ENCODE measurements at places on chromosomes 2 and 18.

DNA sequence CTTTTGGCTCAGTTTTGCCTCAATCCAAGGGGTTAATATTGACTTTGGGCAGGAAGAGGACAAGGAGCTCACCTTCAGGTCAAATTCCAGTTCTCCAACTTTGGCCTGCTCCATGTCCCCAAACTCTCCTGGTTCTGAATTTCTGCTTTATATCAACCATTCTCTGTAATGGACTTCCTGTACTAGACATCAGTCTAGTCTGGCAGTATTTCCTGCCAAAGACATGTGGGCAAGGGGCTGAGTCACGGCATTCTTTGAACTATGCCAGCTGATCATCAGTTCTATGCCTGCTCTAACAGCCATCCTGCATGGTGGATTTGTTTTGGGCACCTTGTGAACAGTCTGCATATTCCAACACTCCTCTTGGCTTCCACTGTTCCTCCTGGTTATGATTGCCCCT lies 199.4 kb downstream of the ZEB2 start:
- DNase-seq, result no peak

GRCh38 chr2:152594022-152594766 lies 123.1 kb downstream of the PRPF40A start:
- no peak for DNase-seq

GRCh38 chr2:127205218-127206125 lies 14.6 kb downstream of the CYP27C1 start:
- no peak for DNase-seq

DNA sequence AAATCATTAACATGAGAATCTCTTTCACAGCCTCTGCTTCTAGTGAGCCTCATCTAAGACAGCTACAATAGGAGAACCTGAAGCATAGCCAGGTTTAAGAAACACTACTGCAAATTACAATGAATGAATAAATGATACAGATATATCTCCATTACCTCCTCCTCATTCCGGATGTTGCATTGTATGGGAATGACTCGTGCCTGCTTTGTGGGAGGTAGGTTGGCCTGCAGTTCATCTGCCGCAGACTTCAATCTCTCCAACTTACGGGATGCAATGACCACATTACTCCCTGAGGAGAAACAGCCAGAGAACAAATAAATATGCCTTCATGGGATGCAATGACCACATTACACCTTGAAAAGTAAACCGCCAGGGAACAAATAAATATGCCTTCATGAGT lies 15.4 kb downstream of the PECR start:
- no peak for DNase-seq

- no peak for DNase-seq
Measured at GRCh38 chr2:41572154-41572553, 475.7 kb upstream of the PKDCC start.

GRCh38 chr18:60684843-60685513 lies 312.4 kb upstream of the MC4R start:
- no peak for DNase-seq

- no peak for DNase-seq
Measured at GRCh38 chr2:121236650-121237180, 48.3 kb downstream of the TFCP2L1 start.

DNA sequence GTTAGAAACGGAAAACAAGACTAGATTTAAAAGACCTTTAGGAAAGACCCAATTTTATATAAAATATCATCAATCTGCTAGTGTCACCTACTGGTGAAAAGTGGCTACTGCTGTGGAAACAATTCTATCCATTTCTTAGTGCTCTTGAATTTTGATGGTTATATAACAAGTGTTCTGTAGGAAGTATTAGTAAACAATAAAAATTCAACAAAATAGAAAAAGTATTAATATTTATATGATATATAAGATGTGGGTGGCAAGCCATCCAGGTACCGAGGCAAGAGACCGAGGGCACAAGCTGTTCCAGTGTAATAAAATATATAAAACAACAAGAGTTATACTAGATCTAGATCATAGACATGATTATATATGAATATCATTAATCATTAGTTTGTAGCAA lies 6.2 kb upstream of the TMEM87B start:
- DNase-seq, result no peak

DNA sequence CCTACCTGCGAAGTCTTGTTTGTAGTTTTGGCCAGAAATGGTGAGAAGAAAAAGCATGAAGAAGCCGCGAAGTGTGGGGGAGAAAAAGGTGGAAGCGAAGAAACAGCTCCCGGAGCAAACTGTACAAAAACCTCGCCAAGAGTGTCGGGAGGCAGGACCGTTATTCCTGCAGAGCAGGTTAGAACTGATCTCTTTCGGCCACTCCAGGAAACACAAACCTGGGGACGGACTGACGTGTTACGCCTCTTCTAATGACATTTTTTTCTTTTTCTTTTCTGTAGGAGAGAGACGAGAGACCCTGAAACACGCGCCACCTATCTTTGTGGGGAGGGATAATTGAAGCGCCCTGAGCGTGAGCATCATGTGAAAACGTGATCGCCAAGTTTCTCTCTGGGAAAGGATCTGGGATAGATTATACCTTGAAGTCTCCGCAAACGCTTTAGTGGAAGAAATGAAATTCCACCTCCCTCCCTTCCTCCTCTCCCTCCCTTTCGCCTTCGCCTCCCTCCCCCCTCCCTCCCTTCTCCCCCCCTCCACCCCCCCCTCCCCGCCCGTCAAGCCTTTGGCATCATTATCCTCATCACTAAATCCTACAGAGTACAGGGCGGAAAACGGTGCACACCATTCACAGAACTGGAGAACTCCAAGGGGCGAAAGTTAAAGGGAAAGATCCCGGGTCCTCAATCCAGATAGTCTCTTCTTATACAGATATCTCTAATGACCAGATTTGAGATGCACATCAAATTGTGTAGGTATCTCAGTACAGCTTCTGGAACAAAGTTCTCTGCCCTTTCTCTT lies at the start of gene ZEB2:
TSS of gene ZEB2 (minus strand) at position 186 of the 798 bp plus-strand sequence. CDS start 2,769 bp downstream, outside the sequence.
- DNase-seq, result no peak

DNA sequence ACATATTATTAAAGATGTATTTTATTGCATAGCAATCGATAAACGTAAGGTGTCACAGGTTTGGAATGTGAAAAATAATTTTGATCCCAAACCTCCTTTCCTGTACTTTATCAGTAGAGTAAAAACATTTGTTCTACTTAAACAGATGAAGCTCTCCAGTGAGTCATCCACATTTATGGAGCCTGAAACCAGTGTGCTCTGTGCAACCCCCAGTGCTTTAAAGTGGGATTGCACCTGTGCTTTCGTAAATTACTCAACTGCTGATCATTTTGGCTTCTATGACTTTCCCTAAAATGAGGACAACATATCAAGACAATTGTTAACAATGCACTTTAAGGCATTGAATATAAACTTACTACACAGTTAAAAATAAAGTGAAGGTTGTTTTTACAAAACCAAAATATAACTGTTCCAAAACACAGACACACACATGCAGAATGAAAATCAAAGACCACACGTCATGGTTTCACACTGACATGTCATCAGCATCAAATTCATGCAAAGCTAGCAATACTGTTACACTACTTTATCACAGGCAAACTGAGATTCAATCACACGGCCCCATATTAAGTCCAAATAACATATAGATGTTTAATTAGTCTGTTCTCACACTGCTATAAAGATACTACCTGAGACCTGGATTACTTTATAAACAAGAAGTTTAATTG lies 9.7 kb downstream of the TMEM18 start:
- DNase-seq, result peak; percentile 23

- DNase-seq, result no peak
Measured at GRCh38 chr2:39479696-39480095, 42.6 kb upstream of the MAP4K3 start.

DNA sequence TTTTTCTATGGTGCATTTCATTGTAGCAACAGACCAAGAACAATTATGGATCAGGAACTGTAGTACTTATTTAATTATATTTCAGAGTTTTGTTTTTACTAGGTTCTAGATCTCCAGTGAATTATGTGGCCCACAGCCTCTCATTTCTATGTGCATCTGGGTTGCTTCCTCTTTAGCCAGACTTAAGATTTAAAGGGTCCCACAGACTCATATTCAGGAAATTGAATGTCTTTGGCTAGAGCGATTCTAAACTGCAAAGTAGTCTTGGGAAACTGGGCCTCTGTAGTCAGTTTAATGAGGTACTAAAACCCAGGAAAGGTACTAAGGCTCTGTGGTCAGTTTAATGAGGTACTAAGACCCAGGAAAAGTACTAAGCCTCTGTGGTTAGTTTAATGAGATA lies 94.4 kb downstream of the LYPD6B start:
- DNase-seq, result no peak

DNA sequence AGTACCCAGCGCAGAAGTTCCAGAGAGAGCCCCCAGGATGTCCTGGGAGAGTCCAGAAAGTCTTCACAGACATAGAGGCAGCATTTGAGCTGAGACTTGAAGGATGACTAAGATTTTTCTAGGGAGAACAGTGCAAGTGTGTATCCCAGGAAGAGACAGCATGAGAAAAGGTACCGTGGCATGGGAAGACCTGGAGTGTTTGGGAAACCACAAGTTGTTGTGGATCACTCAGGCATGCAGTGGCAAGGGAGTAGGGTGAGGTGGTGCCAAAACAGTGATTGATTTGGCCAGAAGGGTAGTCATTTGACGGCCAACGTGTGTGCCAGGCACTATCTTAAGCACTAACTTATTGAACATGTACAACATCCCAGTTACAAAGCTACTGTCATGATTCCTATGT lies 24.5 kb upstream of the KCNK3 start:
- DNase-seq, result no peak

DNA sequence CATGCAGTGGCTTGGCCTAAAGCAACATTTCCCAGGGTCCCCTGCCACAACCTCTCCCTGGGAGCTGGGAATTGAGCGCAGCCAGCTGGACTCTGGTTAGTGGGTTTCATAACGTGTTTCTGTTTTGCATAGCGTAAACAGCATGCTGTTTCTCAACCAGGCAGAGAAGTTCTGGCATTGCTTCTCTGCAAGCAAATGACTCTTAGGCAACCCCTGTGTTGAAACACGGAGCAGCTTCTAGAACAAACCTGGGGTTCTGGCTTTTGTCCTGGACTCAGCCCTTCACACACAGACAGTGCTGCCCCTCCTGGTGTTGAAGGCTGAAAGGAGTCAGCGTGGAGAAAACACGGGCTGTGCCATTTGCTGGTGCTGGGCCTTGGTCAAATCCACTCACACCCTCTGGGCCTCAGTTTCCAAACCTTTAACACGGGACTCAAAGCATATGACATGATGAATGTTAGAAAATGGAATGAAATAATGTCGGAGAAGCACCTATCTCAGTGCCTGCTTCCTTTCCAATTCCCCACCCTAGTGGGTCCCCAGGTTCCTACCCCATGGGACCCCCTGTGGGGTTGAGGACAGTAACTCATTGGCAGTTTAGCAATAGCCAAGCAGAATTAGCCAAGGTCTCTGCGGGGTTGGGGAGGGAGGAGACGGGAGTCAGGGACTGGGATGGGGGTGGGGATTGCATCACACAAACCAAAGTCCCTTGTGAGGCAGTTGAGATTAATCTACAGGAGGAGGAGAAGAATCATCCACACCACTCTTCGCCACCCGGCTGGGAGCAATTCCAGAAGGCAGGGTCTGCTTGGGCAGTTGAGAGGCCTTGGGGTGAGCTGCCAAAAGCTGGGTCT lies 30.2 kb upstream of the IL1R2 start:
- DNase-seq, result no peak

GRCh38 chr2:201242571-201243277 lies 17.6 kb upstream of the CASP8 start:
- no peak for DNase-seq

DNA sequence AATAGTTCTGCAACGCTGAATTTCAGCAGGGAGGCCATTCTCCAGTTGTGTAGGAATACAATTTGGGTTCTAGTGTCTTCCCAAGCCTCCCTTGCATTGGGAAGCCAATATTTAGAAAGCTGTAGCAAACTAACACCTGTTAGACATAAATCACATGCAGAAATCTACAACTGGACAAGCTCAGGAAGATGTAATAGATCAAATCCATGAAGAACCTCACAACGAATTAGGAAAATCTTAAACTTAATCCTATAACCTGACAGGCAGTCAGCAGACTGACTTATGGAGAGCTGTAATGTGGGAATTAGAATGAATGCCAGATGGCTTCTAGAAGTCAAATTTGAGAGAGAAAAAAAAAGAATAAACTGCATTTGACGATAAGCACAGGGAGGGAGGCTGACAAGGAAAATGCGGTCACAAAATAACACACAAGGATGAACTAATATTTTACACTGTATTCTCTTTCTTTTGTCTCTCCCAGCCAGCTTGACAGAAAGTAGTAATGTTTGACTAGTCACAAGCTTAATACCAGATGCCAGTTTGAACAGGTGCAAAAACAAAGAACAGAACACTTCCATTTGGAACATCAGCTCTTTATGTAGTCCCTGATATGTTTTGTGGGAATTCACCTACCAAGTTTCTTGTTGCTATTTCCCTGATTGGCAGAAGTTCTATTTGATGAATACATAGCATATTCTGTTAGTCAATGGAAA lies 50.8 kb upstream of the FANCL start:
- no peak for DNase-seq

GRCh38 chr18:8747440-8747937 lies 42.1 kb downstream of the MTCL1 start:
- DNase-seq, result no peak

DNA sequence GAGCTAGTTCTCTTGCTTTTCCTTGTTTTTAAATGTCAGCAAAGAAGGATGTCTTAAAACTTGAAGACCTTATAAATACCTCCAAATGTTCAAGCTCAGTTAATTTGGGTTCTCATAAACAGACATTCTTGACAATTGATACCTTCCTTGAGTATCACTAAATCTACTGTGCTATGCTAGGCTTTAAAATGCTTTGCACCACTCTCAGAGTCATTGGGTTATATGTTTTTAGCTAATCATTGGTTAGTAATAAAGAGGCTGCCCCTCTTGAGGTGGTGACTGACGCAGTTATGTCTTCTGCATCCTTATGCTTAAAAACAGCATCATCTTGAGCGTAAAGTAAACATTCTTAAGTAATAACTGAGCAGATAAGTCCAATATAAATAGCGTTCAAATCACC lies 276.0 kb downstream of the AGPS start:
- DNase-seq, result no peak

GRCh38 chr18:24497031-24497754 lies 36.8 kb downstream of the HRH4 start:
- no peak for DNase-seq

- no peak for DNase-seq
Measured at GRCh38 chr2:172108587-172108930, 5.9 kb upstream of the DLX2 start.

- DNase-seq, result no peak
Measured at GRCh38 chr2:75500633-75501032, 60.1 kb downstream of the EVA1A start.

GRCh38 chr18:2916184-2916583 lies 69.4 kb downstream of the EMILIN2 start:
- DNase-seq, result no peak

DNA sequence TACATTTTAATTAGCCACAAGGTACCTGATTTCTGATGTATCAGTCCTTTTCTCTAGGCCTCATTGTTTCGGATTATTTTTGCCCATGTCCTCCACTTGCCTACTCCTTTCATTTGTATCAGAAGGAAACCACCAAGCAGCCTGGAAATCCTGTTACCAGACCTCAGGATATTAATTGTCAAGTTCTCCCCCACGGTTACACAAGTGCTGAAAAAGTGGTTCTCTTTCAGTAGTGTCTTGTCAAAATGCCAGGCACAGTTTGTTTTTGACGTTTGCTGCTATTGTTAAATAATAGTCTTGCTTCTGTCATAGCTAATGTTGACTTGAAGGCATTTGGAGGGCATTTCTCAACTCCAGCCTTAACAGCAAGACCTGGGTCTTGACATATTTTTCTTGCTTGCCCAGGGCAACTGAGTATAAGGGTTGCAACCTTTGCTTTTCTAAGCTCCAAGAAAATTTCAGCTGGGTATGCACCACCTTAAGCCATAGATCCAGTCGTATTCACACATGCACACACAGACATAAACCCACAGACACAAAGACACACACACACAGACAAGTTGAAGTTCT lies 31.0 kb downstream of the INSIG2 start:
- DNase-seq, result no peak

- DNase-seq, result peak; percentile 14
Measured at GRCh38 chr18:9135912-9136314, 668 bp upstream of the ANKRD12 start.
